ENCODE measurements at places on chromosomes 6 and 20. TPM values are rescaled to one million over a fixed set of nuclear protein-coding genes. Genes with fewer than 3 reads are reported as not detected.

The KHDC1 gene
- 4.4 TPM for polyA plus RNA-seq

The MOG gene
- polyA plus RNA-seq: not detected

The TEAD3 gene
- 70.3 TPM for polyA plus RNA-seq

The FOXC1 gene
- 2.1 TPM for polyA plus RNA-seq
